HS-27A (cell line): ENCODE measurements at places on chromosomes 1 and 21.

- no peak for DNase-seq
Observed at GRCh38 chr1:223319905-223320580, 43.9 kb downstream of the SUSD4 start.

GRCh38 chr21:16587141-16587581 is 857.4 kb downstream of the USP25 start:
- no peak for DNase-seq

DNA sequence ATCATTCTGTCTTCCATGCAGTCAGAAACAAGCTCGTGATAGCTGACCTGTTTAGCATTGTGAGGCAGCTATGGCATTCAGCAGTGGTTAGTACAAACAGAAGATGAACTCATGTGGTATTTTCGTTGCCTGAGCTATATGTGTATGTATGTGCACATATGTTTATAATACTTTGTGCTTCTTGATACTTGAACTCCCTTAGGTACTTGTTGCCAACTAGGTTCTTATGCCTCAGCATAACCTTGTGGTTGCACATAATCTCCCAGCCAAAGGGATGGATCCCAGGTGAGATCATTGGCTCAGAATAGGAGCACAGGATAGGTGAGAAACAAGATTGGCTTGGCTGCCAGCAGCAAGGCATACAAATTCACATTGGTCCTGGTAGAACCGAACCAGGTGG is 86.1 kb downstream of the VPS26C start:
- DNase-seq, result no peak

DNA sequence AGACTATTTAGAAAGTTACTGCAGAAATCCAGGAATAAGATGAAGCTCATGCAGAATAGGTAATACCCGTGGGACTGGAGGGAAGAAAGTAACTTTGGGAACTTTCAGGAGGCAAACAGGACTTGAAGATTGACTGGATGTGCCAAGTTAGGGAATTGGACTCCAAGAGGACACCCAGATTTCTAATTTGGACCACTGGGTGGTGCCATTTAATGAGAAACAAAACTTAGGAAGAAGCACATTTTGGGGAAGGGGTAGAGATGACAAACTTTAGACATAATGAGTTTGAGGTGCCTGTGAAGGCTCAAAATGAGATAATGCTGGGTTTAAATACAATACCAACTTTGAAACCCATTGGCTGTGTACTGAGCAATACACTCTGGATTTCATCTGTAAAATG is 3.3 kb upstream of the B4GALT3 start:
- DNase-seq, result no peak

- DNase-seq, result no peak
Observed at GRCh38 chr1:58585581-58586151, 8.6 kb upstream of the TACSTD2 start.

DNA sequence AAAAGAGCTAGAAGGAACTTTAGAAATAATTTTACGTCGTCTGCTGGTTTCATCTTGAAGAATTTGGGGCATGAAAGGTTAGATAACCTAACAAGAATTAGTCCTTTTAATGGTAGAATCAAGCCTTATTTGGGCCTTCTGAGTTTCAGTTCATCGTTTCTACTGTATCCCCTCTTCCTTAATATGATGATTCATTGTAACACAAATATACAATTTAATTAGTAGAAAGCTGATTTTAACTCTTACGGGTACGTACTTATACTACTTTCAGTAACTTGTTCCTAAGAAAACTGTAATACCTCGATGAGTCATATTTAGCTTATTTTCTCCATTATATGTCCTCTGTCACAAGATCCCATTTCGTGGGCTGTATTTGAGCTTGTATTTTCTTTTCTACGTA is 264.7 kb downstream of the RYR2 start:
- DNase-seq, result no peak

GRCh38 chr1:3803905-3804626 is 7.8 kb upstream of the LRRC47 start:
- DNase-seq, result no peak

- no peak for DNase-seq
Observed at GRCh38 chr21:46035809-46036695, 54.5 kb downstream of the COL6A1 start.

GRCh38 chr1:147504801-147505311 is 36.4 kb upstream of the BCL9 start:
- no peak for DNase-seq

DNA sequence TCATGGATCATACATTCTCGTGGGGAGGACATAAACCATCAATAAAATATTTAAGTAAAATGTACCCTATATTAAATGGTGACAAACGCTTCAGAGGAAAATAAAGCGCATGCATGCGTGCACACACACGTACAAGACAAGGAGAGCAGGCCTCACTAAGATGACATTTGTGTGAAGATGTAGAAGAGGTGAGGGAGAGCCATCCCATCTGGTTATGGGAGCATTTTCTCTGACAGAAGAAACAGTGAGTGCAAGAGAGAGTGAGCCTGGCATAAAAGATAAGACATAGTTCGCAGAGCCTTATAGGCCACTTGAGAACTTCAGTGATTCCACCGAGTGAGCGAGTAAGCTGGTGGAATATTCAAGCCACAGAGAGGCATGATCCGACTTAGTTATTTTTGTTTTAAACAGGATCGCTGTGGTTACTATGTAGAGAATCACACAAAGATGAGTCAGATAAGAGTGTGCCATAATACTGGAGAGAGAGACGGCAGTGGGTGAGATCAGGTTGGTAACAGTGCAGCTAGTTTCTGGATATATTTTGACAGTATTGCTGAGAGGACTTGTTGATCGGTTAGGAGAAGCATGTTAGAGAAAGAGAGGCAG is 624.2 kb downstream of the PLPP3 start:
- peak; percentile 40 for DNase-seq

- no peak for DNase-seq
Observed at GRCh38 chr1:166165661-166166328, 1.0 kb downstream of the FAM78B start.

- no peak for DNase-seq
Observed at GRCh38 chr1:217184854-217185253, 446.0 kb downstream of the GPATCH2 start.

DNA sequence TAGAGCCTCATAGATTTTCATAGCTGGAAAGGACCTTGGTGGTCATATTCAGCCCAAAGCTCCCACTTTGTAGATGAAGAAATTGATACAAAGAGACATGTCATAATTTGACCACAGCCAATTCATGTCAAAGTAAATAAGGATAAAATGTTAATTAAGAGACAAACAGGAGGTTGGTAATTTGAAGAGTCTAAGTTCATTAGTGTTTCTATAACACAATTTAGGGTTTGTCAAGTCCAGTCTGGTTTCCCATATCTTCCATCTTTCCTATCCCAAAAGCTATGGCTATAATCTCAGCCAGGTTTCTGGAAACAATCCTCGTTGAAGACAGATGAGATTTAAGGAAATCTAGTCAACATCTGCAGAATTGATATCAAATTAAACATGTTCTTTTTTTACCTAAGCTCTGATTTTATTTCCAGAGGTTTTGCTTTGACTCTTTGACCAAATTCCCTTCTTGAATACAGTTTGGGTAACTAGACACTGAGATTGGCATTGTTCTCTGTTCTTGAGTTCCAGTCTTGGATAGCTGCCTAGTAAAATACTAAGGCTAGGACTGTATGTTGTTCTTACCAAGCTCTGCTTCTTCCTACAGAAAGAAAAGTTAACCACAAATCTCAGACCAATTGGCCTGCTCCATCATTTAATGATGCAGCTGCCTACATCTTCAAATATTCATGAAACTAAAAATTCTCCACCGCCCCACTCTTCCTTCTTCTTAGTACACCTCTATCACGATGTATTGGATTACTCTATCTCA is 62.0 kb downstream of the SLC44A5 start:
- DNase-seq, result no peak

DNA sequence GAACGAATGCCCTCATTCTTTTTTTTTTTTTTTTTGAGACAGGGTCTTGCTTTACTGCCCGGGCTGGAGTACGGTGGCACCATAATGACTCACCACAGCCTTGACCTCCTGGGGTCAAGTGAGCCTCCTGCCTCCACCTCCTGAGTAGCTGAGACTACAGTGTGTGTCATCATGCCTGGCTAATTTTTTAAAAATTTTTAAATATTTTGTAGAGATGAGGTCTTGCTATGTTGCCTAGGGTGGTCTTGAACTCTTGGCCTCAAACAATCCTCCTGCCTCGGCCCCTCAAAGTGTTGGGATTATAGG is 69.4 kb downstream of the ALG14 start:
- no peak for DNase-seq

DNA sequence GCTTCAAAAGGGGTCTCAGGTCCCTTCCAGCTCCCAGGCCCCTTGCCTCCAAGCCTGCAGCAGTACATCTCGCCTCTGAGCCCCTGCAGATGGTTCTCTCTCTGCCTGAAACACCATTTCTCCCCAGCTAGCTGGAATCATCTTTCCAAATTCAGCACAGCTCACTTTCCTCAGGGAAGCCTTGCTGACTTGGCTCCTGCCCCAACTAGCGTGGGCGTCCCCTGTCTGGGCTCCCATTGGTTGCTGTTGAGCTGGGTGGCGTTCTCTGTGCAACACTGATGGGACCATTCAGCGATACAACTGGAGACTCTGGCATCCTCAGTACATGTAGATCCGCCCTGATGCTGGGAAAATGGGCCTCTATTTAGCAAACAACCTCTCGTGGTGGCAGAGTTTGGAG is 141.3 kb upstream of the IGSF21 start:
- DNase-seq, result no peak

DNA sequence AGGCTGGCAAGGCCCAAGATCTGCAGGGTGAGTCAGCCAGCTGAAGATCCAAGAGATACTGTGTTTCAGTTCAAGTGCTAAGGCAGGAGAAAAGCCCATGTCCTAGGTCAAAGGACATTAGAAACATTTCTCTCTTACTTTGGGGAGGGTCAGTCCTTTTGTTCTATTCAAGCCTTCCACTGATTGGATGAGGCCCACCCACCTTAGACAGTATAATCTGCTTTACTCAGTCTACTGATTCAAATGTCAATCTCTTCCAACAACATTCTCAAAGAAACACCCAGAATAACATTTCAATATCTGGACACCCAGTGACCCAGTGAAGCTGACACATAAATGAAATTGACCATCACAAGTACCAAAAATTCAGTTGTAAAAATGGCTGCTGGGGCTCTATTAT is 367.8 kb upstream of the ZP4 start:
- no peak for DNase-seq

- peak; percentile 73 for DNase-seq
Observed at GRCh38 chr21:27519361-27519760, 552.5 kb upstream of the ADAMTS5 start.

GRCh38 chr1:6152181-6152580 is 27.9 kb downstream of the CHD5 start:
- no peak for DNase-seq

DNA sequence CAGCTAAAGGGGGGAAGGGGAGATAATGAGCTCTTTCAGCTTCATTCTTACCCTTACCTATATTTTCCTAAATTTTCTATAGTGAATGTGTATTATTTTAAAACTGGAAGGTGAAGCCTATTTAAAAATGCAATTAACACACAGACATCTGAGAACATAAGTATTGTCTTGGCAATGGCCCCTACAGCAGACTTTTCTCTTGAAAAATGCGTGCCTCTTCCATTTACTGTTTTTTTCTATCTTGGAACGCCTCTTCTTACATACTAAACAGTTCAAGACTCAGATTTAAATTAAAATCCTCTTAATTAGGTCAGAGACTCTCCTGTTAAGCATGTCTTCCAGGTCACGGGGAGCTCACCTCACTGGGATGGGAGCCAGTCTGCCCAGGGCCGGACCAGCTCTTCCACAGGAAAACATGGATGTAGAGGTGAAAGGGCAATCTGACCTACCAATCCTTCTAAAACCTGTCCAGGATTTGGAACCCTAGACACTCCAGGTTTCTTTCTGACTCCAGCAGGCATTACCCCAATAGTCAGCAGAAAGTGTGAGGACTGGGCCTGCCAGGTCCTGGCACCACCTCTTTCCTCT is 137.3 kb downstream of the ZNF281 start:
- no peak for DNase-seq

DNA sequence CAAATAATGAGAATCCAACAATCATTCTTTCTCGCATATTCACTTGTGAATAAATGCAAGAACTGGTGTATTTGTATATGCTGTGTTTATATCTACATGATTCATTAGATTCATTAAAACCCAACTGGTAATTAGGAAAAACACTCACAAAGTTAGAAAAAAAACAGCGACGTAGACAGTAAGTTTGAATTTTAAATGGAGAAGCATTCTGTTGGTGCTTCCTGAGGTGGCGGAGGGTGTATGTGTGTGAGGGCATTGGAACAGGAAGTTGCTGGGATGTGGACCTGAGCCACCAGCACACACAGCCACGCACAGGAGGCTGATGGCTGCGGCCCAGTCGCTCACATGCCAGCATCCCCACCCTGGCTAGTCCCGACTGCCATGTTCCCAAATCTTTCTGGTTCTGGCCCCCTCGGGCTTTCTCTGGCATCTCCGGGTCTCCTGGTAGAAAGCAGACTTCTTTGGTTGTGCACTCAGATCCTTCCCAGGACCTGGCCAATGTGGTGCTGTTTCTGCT is 121.6 kb upstream of the IRF2BP2 start:
- DNase-seq, result no peak

- no peak for DNase-seq
Observed at GRCh38 chr1:17643861-17644703, 104.6 kb downstream of the ARHGEF10L start.

DNA sequence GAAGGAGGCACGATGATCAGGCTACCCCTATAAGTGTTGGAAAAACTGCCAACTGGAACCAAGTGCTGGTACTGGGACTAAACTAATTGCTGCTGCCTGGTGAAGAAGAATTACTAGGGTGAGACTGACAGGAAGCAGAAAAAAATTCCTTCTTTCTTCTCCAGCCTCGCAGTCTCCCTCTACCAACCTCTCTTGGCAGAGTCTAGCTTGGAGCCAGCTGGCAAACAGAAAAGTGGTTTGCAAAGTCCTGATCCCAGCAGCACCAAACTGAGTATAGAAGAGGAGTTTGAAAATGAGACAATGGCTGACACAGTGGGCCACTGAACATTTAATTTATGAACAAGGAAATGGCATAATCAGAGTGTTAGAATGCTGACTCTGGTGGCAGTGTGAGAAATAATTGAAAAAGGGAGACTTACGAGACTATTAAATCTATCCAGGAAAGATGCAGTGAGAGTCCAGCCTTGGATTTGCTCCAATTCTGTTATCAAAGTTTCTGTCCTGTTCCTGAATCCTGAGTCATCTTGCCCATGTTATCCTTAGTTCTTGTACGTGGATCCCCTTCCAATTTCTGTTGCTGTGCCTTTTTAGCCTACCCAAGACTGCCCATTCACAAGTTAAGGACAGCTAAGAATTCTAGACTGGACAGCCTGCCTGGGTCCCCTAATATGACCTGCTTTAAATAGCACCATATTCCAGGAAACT is 23.7 kb upstream of the DISP1 start:
- DNase-seq, result no peak

DNA sequence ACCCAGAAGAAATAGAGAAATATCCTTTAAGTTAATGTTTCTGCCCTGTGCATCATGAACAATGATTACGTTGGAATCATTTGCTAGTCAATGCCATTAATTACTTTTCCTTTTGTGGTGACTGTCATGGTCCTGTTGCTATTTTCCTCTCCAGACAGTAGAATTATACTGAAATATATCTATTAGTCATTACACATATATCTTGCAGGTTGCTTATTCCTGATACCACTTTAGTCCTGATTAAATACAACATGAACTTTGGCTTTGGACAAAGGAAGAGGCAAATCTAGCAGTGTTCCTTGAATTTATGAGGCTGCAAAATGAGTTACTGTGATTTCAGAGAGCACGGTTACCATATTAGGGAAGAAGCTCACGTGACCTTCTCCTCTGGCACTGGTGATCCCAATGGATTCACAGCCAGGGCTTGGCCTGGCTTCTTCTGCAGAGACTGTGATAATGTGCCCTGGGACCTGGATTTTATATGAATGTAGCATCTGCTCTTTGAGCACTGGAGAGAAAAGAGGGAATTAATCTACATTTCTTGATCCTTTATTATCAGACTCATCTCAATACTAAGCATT is 12.4 kb upstream of the KRTAP19-8 start:
- DNase-seq, result no peak
